ENCODE measurements at places on chromosomes 13 and 19. TPM values are rescaled to one million over a fixed set of nuclear protein-coding genes. Genes with fewer than 3 reads are reported as not detected.

Gene ZNF99
- total RNA-seq, result not detected

- H3K27me3 ChIP-seq, result peaks cover 9% of the 10 kb centered on the region
- DNase-seq, result peak; percentile 84
- H3K27ac ChIP-seq, result no peak overlapping the region
- H3K4me1 ChIP-seq, result no peaks in the 10 kb centered on the region
- no peaks in the 10 kb centered on the region for H3K36me3 ChIP-seq
Measured at GRCh38 chr19:4633140-4633967, 6.0 kb upstream of the TNFAIP8L1 start.

DNA sequence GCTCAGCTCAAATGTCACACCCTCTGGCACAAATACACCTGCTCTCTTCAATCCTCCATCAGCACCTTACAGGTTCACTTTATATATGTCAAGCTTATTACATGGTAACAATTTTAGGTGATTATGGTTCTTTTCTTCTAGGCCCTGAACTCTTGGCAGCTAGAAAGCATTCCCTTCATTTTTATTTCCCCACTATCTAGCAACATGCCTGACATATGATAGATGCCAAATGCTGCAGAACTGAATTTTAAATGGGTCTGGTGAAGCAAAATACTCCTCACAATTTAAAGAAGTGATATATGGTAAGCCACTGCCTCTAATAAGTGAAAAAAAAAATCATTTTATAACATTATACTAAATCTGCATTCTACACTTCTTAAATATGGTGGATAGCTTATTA is 95.2 kb downstream of the USP12 start:
- no peak for DNase-seq
- H3K4me1 ChIP-seq, result peaks cover 2% of the 10 kb centered on the region
- no peak overlapping the region for H3K27ac ChIP-seq
- no peaks in the 10 kb centered on the region for H3K27me3 ChIP-seq
- H3K36me3 ChIP-seq, result peaks cover 8% of the 10 kb centered on the region

- H3K27me3 ChIP-seq, result no peaks in the 10 kb centered on the region
- H3K4me3 ChIP-seq, result no peak overlapping the region
- no peak overlapping the region for H3K27ac ChIP-seq
- no peaks in the 10 kb centered on the region for H3K36me3 ChIP-seq
- DNase-seq, result no peak
- H3K4me1 ChIP-seq, result peaks cover 2% of the 10 kb centered on the region
Measured at GRCh38 chr13:25881136-25881926, 170.5 kb downstream of the SHISA2 start.

All from H1 (cell line).